Hair follicle dermal papilla cell (primary cell): ENCODE measurements at places on chromosomes 1 and 21. TPM values are rescaled to one million over a fixed set of nuclear protein-coding genes. Genes with fewer than 3 reads are reported as not detected.

The CHODL gene
- 0.12 and 0.16 TPM in 2 replicates for total RNA-seq

The SPRR2B gene
- not detected in 2 replicates for total RNA-seq

The GDAP2 gene
- 26.2 and 29.2 TPM in 2 replicates for total RNA-seq

The BGLAP gene
- total RNA-seq, result 0.16 TPM in 1 of 2 replicates, not detected in the other

The PCBP3 gene
- total RNA-seq, result 8.1 and 16.7 TPM in 2 replicates

The ZBTB48 gene
- 12.9 and 14.0 TPM in 2 replicates for total RNA-seq

The MEGF6 gene
- 16.6 and 19.2 TPM in 2 replicates for total RNA-seq

The DIPK1A gene
- 26.3 and 39.2 TPM in 2 replicates for total RNA-seq

The DFFB gene
- 6.7 and 7.5 TPM in 2 replicates for total RNA-seq
